ENCODE measurements at places on chromosomes 12 and 14.
A peak's percentile ranks its signal among the peaks of the same experiment; 100 is the strongest.

DNA sequence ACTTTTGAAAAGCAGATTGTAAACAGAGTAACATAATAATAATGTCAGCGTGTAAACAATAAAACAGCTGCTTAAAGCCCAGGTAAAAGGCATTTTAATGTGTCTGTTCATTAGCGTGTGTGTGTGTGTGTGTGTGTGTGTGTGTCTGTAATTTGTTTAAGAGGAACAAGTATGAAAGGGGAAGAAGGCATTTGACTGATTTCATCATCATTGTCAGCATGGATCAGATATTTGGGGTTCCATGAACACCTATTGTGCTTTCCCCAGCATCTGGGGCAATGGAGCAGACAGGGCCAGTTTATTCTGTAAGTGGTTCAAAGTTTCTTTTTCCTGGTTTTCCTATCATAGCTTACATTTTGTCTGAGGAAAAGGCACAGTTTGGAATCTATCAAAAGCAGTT lies 28.9 kb downstream of the SLC25A21 start:
- no peak for DNase-seq

GRCh38 chr14:104105822-104106470 lies 20.4 kb downstream of the ASPG start:
- DNase-seq = no peak

DNA sequence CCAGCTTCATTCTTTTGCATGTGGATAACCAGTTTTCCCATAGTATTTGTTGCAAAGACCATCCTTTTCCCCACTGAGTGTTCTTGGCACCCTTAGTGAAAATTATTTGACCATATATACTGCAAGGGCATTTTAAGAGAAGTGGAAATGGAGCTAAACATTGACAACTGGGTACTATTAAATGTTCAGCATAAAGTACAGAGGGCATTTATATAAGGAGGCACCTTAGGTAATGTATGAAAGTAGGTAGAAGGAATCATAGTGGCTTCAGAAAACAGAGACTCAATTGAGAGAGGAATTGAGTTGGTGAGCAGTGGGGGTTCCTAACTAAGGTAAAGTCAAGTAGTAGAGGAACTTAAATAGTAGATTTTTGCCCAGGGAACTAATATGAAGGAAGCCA lies 34.5 kb upstream of the SMCO2 start:
- no peak for DNase-seq

GRCh38 chr12:91021076-91021475 lies 16.3 kb upstream of the EPYC start:
- DNase-seq = no peak

DNA sequence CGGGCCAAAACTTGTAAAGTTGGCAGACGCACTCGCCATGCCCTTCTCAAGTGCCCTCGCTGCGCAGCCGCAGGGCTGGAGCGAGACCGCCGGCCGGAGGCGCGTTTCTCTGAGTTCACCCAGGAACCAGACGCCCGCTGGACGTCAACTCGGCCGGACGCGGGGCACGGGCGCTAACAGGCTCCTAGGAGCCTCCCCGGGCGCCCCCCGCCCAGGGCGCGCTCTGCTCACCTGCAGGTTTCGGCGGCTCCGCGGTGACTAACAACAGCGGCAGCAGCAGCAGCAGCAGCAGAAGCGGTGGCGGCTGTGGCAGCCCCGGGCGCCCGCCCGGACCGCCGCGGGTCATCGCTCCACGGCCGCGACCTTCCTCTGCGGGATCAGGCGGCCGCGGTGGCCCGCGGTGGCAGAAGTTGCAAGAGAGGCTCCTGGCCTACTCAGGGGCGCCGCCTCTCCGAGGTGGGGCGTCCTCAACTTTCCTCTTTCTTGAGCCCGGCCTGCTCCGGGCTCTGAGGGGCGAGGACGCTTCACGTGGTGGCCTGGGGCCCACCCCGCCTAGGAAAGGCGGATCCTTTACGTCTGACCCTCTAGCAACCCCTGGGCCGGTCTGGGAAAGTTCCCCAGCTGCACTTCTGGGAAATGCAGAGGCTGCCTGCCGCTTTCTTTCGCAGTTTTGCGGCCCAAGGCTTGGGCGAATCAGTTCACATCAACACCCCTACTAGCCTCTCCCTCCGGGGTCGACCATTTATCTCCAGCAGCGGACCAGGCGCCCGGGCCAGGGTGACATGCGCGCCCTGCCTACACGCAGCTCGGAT lies at the start of gene PLBD1:
PLBD1 (minus strand) TSS at position 533 of the 812 bp plus-strand sequence; CDS start at position 346, 187 bp downstream.
- peak; percentile 93 for DNase-seq

DNA sequence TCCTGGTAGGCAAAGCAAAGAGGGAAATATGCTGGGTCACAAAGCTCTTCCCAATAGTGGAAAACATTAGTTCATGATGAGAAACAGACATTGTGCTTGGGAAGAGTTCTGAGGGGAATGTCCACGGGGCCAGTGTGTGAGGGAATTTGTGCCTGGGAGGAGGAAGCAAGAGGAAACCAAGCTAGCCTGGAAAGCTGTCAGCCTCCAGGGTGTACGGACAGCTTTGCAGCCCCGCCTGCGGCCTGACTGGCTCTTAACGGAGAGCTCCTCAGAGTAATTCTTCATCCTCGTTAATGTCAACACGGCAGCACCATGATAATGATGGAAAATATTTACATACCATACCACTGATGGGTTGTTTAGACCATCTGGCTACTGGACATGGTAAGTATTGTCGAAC lies 32.4 kb downstream of the PITPNM2 start:
- DNase-seq = no peak

DNA sequence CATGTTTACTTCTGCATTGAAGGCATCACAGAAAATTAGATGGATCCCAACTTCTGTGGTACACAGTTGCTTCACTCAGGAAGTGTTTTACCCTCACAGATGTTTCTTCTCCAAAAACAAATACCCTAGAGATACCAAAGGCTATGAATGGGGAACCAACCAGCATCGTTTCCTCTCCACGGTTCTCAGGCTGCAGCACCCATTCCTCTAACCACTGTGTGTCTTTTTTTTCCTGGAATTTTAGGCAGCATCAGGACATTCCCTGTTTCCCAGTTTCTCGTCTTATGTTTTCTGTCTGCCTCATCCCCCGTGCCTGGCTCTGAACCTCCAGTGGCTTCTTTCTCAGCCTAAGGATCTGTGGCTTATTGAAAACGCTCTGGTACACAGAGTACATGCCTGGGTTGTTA lies 72.0 kb upstream of the TBX5 start:
- no peak for DNase-seq

DNA sequence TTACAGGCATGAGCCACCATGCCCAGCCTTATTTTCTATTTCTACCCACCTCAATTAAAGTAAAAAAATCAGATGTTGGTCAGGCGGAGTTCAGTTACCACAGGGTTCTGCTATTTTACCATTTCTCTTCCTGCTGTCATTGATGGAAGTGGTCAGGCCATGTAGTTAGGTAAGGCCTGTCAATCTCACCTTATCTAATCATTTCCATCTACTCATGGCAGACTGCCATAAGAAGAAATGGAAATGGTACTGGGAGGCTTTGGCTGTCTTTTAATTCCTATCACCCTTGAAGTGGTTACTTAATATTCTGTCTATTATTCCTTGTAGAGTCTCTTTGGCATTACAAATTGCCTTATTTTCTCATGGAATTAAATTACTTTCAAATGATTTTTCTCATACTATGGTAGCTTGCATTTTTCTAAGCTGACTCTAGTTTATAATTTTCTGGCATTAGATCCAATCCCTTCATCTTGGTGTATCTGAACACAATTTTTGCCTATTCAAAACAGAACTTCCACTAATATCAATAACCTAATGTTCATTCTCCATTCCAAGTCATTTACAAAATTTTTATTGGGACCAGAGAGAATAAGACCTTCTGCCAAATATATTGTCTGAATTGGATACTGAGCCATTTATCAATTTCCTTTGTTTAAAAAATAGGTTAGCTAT lies 198.7 kb downstream of the DACT1 start:
- no peak for DNase-seq

DNA sequence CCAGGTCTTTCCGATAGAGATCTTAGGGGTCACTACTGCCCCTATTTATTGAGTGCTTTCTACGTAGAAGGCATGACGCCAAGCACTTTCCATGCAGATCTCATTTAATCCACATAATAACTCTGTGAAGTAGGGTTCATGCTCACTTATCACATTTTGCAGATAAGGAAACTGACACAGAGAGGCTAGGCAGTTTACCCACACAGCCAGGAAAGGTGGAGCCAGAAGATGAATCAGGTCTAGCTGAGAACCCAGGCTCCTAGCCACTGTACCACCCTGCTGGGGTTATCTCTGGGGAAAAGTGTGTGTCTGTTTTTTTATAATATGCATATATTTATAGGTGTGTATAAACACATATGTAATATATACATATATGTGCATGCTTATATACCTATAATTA lies 83.6 kb downstream of the KSR2 start:
- no peak for DNase-seq

DNA sequence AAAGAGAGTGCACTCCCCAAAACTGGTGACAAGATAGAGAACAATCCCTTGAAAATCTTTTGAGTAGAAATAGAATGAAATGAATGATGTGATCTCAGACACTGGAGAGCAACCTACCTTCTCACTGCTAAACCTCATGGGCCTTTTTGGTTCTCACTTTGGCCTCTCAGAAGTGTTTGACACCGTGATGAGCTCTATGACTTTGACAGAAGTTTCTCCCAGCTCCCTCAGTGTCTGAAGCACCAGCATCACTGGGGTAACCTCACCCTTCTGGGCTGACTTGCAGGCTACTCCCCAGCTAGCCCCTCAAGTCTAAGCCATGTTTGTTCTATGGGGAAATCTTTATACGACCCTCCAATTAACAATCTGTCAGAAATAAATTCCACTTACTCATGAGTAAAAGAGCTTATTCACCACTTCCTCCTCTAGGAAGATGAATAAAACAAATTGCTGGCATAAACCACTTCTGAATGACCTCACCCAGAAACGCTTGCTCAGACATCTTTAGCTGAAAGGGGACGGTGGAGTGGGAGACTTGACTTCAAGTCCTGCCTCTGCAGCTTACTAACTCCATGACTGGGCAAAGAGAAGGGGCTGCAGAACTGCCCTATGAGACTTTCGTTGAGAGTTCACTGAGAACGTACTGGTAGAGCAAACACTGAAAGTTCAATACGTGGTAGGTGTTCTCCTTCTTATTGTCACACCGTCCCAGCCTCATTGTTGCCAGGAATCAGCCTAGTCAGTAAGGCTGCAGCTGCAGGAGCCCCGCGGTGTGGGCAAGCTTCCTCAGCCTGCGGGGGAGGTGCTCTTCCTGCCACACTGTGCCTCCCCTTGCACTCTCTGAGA lies 46.5 kb downstream of the ST8SIA1 start:
- DNase-seq = peak; percentile 14

GRCh38 chr14:70340002-70340401 lies 19.5 kb downstream of the COX16 start:
- no peak for DNase-seq

DNA sequence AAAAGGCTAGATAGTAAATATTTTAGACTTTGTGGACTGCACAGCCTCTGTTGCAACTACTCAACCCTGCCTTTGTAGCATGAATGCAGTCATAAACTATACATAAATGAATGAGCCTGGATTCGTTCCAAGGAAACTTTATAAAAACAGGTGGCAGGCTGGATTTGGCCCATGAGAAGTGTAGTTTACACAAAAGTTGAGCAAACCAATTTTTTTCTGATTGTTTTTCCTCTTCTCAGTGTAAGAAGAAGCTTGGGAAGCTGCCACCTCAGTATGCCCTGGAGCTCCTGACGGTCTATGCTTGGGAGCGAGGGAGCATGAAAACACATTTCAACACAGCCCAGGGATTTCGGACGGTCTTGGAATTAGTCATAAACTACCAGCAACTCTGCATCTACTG lies 9.5 kb downstream of the OAS1 start:
- DNase-seq = no peak

GRCh38 chr14:104687601-104688504 lies 1.6 kb upstream of the INF2 start:
- DNase-seq = peak; percentile 94

DNA sequence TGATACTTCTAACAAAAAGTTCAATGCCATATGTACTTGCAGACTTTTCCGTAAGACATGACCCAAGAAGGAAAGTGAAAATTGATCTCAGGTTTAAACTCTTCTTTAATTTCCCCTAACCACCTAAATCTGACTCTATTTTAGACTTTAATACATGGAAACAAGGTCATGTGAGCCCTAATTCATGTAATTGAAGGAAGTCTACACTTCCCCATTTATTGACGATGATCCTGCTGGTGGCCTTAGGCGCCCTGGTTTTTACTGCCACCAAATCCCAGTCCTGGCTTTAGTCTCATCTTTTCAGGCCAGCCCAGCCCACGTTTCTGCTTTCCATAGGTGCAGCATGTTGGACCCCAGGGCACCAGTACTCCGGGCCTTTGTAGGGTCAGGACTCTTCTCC lies 157.9 kb downstream of the PELI2 start:
- no peak for DNase-seq

DNA sequence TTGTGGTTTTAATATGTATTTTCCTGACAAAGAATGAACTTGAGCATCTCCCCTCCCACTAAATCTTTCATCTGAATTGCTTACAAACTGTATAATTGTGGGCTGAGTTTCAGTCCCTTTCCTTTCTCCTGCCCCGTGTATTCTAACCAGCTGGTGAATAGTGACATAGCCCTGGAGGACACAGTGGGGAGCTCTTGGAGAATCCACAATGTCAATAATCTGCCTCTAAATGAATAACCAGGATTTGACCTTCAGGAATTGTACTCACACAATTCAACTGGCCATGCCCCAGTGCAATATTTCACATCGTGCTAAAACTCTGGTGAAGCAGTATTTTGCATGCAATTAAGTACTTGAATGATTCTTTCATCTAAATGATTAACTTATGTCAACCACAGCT lies 177.2 kb downstream of the C12orf42 start:
- DNase-seq = no peak

DNA sequence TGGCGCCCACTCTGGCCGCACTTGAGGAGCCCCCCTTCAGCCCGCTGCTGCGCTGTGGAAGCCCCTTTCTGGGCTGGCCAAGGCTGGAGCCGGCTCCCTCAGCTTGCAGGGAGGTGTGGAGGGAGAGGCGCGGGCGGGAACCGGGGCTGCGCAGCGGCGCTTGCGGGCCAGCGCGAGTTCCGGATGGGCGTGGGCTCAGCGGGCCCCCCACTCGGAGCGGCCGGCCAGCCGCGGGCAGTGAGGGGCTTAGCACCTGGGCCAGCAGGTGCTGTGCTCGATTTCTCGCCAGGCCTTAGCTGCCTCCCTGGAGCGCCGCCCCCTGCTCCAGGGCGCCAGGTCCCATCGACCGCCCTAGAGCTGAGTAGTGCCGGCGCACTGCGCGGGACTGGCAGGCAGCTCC lies 8.0 kb upstream of the VWF start:
- DNase-seq = no peak

All from ELF-1 (cell line).